ENCODE measurements at places on chromosomes 16 and 17.

GRCh38 chr17:74249590-74250270 is 24.3 kb upstream of the DNAI2 start:
- DNase-seq, result no peak

DNA sequence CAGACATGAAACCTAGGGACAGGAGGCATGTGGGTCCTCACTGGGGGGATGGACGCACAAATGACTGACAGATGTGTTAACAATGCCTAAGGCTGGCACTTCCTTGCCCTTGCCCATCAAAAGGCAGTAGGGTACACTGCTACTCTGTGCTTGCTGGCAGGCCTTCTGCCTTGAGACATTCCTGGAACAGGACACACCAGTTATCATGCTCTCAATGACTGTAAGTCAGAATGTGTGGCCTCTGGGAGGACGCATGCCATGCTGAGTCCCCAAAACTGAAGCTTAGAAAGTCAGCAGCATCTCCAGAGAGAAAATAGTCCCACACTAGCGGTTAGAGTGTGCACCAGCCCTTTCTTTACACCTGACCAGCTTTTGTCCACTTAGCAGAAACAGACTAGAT is 16.1 kb upstream of the SREBF1 start:
- DNase-seq, result no peak

GRCh38 chr16:11179574-11179973 is 76.4 kb downstream of the SOCS1 start:
- no peak for DNase-seq

DNA sequence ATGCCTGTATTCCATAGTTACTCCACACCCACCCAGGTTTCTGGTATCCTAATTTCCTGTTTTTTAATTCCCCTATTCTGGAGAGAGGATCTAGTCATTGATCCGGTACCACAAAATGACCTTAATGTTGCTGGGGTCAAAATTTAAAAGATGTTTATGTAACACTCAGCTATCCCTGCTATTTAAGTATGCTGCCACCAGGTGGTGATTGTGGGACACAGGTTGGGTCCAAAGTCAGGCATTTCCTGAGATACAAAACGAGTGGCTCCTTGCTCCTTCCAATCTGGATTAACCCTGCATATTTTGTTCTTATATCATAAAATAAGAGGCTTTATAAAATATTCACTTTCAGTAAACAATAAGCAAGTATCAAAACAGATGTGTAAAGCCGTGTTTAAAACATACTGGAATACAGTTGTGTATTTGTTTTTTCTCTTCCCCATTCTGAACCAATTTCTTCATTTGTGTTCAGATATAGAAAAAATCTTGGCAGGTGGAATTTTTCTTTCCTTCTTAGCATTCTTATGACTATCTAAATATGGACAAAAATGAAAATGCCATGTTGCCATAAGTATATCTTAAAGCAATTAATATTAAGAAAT is 16.3 kb downstream of the HS3ST4 start:
- no peak for DNase-seq

DNA sequence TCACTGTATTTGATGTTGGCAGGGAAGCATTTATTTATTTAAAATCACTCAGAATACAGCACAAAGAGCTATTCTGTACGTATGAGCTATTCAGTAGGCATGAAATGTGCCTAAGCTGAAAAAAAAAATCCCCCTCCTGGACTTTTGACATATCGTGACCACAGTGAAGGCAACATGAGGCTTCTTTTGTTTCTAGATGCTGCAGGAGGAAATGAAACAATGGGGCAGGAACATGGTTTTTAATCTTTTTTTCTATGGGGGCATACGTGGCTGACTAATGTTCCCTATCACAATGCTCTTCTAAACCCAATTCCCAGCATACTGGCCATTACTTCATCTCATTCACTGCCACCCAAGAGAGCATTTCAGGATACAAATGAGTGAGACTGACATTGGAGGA is 191.0 kb upstream of the PMFBP1 start:
- no peak for DNase-seq
